ENCODE measurements at places on chromosomes 11 and 22.

GRCh38 chr11:123260511-123261211 is 65.6 kb upstream of the CLMP start:
- DNase-seq: no peak

GRCh38 chr11:46677169-46677568 is 23.2 kb downstream of the ARHGAP1 start:
- no peak for DNase-seq

DNA sequence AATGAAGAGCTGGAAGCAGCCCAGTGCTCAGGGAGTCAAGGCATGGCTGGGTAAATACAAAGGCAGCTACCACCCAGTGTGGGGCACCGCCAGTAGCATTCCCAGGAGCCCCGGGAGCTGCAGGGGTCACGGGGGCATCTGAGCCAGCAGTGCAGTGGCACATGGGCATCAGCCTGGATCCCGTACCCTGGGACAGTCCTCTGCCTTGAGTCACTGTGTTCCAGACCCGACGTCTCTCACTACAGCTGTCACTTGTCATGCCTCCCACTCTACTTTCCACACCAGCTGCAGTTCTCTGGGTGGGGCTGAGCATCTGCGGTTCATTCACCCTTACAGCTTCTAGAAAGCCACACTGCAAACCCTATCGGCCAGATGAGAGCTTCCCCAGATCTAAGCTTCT is 29.6 kb downstream of the DHCR7 start:
- DNase-seq: no peak

DNA sequence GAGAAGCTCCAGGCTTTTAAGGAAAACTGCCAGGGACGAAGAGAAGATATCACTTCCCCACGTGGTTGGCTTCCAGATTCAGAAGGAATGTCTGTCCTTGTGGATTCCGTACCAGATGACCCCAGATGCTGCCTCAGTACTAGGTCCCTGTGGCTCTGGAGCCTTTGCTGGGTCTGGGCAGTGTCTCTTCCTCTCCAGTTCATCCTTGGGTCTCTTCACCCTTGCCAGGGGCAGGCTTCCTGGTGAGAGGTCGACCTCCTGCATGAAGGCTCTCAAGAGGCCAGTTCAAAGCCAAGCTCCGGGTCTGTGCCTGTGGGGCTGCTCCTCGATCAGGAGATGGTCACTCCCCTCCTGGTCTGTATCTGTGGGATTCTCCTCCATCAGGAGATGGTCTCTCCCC is 74.7 kb upstream of the B3GAT1 start:
- DNase-seq: no peak

GRCh38 chr22:41770715-41771468 is 29.6 kb upstream of the CCDC134 start:
- DNase-seq: no peak

GRCh38 chr22:49719046-49719445 is 108.6 kb downstream of the BRD1 start:
- no peak for DNase-seq

DNA sequence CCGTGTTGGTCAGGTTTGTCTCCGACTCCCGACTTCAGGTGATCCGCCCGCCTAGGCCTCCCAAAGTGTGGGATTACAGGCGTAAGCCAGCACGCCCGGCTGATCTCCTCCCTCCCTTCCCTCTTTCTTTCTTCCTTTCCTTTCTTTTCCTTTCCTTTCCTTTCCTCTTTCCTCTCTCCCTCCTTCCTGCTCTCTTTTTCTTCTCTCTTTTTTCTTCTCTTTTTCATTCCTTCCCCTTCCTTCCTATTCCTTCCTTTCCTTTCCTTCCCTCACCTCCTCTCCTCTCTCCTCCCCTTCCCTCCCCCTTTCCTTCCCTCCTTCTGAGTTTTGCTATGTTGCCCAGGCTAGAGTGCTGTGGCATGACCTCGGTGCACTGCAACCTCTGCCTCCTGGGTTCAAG is 3.9 kb upstream of the ZDHHC5 start:
- DNase-seq: no peak

- DNase-seq: no peak
Measured at GRCh38 chr11:34519595-34520235, 6.1 kb upstream of the ELF5 start.

DNA sequence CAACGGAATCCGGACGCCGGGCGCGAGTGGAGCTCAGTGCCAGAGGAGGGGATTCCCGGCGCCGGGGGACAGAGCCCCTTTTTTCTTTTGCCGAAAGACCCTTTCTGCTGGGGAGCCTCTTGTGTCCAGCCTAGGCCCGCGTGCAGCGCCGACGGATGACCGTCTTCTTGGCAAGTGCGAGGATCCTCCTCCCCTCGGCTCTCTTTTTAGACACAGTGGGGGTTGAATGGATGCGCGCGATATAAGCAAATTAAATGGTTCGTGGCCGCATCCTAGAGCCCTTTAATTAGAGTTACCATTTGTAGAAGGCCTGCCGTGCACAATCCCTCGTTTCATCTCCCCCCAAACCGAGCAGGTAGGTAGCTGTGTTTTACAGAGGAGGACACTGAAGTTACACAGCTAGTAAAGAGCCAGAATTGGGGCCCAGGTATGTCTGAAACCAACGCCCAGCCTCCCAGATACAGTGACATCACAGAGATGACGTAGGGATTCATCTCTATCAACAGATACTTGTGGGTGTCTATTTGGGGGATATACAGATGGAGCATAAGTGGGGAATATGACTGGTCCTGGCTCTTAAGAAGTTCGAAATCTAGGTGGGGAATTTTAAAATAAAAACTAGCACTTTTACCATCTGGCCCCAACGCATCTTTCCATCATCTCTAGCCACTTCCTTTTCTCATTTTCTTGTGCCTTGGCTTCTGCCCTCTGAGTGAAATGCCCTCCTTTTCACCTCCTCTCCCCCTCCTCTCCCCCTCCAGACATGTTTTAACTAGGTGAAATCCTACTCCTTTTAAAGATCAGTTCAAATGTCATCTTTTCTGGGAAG is 875 bp downstream of the TCP11L1 start:
- peak; percentile 24 for DNase-seq

GRCh38 chr11:73284106-73284505 is 12.0 kb downstream of the P2RY6 start:
- DNase-seq: no peak

DNA sequence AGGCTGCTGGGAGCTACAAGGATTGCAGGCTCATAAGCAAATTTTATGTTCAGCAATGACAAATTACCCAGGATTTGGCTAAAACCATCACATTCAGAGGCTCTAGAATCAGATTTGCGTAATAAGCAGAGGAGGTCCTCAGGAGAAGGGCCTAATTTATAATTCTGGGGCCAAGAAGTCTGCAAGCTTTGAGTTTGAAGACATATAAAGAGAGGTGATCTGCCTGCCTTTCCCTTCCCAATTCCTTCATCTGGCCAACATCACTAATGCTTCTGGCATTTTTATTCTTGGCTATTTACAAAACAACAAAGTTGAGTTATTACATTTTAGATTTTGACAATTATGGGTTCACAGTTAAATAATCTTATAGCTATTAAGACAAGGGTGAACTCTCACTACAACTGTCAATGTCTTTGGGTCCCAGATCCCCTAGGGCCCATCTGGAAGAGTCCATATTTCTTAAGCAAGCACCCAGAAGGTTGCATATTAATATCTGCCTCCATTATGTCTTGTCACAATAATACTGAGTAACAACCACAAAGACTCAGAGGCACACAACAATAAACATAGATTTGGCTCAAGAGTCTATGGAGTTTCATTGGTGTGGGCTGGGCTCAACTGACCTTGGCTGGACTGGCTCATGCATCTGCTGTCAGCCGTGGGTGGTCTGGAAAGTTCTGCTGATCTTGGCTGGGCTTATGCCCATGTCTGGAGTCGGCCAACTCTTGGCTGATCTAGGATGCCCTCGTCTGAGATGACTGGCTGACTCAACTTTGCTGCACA is 67.2 kb upstream of the CD82 start:
- DNase-seq: no peak

GRCh38 chr11:70078095-70078780 is at the start of gene ANO1:
TSS of gene ANO1 (plus strand) at chr11:70078317. CDS start at chr11:70078607, 290 bp downstream.
- DNase-seq: no peak

DNA sequence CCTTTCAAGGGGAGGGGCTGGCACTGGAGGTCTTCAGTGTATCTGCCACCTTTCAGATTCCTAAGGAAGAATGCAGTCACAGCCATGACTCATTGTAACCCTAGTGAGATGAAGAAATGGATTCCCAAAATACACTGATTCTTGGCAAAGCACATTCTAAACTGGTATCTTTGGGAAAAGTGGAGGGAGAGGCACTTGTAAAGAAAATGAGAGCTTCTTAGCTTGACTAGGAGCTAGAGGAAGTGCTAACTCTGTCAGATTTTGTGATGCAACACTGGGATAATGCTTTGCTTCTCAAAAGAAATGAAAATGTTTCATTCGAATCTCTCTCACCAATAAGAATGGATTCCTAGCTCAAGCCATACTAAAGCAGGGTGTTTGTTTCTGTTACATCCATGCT is 14.3 kb downstream of the NRIP3 start:
- no peak for DNase-seq

DNA sequence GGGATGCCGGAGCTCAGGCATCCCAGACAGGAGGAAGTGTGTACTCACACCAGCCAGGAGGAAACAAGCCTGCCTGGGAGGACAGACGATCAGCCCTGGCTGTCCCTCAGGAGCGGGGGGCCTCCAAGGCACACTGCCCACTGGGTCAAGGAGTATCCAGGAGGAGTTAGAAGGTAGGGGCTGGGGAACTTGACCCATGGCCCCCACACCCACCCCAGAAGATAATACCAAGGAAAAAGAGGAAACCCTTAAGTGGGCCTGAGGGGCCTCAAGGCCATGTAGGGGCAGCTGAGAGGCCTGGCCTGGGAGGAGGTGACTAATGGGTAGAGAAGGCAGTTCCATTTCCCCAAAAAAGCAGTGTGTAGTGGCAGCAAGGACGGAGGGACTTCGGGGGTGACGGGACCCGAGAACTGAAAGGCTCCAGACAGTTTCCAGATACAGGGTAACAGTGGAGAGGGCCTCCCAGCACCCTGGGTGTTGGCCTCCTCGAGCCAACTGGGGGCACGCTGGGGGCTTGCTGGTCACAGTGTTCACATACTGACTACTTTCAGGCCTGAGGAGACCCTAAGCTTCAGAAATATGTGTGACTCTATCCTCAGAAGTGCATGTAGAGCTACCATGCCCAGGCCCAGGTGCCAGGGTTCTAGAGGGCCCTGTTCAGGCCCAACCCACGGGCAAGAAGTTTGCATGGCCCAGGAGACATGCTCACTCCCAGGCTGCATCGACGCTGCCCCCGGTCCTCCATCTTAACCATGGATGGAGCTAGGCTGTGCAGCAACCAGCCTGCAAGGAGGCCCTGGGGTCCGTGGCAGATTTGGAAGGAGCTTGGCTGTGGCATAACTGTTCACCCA is 75.7 kb upstream of the PITPNB start:
- no peak for DNase-seq

- no peak for DNase-seq
Measured at GRCh38 chr11:61785837-61786402, 6.5 kb downstream of the TMEM258 start.

GRCh38 chr22:29370537-29370936 is 17.8 kb downstream of the AP1B1 start:
- no peak for DNase-seq

- no peak for DNase-seq
Measured at GRCh38 chr22:20240447-20240764, 27.7 kb downstream of the RTN4R start.

DNA sequence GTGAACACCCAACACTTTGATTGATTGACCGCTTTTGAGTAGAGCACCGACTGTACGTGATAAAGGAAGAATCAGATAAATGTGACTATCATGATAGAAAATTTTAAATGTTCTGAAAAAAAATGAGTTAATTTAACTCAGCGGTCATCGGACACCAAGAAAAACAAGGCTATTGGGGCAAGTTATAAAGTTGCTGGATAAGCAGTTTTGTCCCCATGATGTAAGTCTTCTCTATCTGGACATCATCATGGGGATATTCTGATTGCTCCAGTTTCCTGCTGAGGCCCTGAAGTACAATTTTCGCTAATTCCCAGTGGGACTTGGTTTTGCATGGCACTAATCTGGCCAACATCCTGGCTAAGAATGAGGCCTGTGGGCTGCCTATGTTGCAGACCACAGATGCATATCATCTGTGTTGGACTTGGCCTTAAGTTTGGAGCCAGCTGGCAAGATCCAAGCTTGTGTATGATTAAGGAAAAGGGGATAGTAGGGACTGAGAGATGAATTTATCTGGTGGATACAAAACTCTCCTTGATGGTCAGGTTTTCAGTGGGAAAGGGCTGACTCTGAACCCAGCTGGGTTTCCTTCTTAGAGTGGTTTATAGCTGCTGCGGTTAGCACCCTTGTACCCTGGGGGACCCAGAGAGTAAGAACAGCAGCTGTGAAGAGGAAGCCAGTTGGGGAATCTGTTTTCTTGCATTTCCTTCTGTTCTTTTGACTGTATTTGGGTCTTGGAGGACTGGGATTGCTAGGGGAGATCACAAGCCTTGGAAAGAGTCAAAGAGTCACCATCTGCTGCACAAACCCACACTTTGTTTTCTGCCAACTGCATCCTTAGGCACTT is 118.3 kb downstream of the SEZ6L start:
- no peak for DNase-seq

Data from activated CD8-positive, alpha-beta memory T cell treated with anti-CD3 and anti-CD28 coated beads, Interleukin-2, amount 50 U/mL, for 4 hours (primary cell).